CD8-positive, alpha-beta memory T cell (primary cell): ENCODE measurements at places on chromosomes 5 and 9.

- H3K27me3 ChIP-seq, result no peaks in the 10 kb centered on the region
- peaks cover 5% of the 10 kb centered on the region for H3K4me1 ChIP-seq
- H3K36me3 ChIP-seq, result no peaks in the 10 kb centered on the region
- no peak overlapping the region for H3K4me3 ChIP-seq
These were observed 6.5 kb upstream of the TLE4 start for GRCh38 chr9:79565245-79565644.

DNA sequence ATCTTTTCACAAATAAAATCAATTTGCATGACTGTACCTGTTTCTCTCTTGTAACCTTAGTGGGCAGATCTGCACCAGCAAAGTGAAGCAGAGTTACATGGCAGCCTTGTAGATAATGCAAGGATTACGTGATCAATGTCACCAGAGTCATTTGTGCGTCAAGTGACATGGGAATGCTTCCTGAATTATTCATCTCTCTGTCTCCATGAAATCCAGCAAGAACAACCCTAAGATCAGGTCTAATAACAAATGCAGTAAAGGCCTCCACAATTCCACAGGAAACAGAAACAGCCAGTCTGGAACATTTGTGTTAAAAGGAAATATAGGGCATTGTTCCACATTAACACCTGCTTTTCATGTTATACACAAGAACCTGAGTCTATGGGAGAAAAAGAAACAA, 7.8 kb downstream of the GZMA start:
- H3K27me3 ChIP-seq, result no peaks in the 10 kb centered on the region
- peaks cover 23% of the 10 kb centered on the region for H3K36me3 ChIP-seq
- no peak for DNase-seq
- no peak overlapping the region for H3K27ac ChIP-seq
- no peak overlapping the region for H3K4me3 ChIP-seq

DNA sequence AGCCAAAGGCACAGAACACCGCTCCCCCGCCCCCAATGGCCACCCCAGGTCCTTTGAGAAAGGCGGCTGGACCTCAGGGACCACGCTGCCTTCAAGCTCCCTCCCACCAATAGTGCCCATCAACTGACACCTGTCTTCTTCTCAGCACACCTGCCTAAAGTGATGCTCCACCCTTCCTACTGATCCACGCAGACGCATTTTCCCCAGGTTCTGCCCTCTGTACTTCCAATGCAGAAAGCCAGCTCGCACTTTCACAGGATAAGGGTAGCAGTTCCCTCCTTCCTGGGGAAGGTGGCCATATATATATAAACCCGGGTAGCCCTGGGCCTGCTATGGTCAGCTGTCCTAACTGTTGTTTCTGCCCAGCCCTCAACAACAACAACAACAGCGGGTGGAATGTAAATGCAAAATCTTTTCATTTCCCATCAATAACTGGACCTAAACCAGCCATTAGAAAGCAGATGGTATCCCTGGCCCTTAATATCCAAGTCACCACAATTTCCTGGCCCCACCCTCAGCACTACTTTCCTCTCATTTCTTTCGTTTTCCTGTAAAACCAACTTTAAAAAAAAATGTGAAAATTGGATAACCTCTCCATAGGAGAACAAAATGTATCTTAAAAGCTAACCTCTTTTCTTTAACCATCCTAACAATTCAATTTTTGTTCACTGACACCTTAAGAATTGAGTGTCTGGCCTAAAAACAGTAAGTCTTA, 1.7 kb downstream of the GOLM1 start:
- H3K4me1 ChIP-seq, result peaks cover 6% of the 10 kb centered on the region
- DNase-seq, result no peak
- no peak overlapping the region for H3K27ac ChIP-seq
- H3K4me3 ChIP-seq, result no peak overlapping the region
- no peaks in the 10 kb centered on the region for H3K36me3 ChIP-seq
- H3K27me3 ChIP-seq, result peaks cover 13% of the 10 kb centered on the region

DNA sequence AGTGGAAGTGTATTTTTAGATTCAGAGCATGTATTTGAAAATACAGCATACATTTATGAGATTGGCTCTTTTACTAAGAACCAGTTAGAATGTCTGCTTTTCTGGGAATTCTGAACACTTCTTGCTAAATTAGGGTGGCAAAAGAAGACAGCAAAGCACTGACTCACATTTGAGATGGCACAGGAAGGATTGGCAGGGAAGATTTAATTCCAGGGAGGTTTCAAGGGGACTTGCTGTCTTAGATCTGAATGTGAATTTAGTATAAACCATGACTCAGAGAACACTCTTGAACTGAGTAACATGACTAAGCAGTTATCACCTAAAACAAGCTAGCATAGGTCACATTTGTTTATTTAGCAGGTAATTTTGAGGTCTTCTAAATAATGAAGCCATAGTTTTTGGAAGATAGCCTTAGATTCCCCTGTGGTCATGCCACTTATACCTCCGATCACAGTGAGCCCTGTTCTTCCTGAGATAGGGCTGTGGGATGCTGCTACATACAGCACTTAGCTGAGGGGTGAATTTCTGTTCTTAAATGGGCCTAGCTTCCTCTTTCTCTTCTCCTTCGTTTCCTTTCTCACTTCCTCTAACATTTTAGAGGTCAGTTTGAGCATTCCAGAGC, 173.8 kb downstream of the PCSK1 start:
- H3K27me3 ChIP-seq, result no peaks in the 10 kb centered on the region
- no peak overlapping the region for H3K27ac ChIP-seq
- no peaks in the 10 kb centered on the region for H3K36me3 ChIP-seq

- no peak overlapping the region for H3K27ac ChIP-seq
- no peaks in the 10 kb centered on the region for H3K4me1 ChIP-seq
- no peaks in the 10 kb centered on the region for H3K36me3 ChIP-seq
- H3K4me3 ChIP-seq, result no peak overlapping the region
These were observed 317.4 kb downstream of the MCTP1 start for GRCh38 chr5:94967525-94967924.

DNA sequence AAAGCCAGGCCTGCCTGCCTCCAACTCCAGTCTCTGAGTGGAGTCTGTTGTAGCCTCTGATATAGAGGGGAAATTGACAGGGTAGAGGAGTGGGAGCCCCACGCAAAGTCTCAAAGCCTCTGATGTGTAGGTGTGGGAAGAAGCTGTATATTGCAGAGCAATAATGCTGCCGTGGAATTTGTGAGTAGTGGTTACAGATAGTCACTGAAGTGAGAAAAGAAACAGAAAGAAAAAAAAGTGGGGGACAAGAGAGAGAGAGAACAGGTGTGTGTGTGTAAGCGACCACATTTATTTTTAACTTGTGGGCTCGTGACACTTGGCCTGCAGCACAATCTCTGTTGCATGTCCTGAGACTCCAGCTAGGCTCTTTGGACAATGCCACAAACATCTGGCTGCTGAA, 227.8 kb downstream of the NSG2 start:
- DNase-seq, result no peak
- H3K36me3 ChIP-seq, result no peaks in the 10 kb centered on the region
- no peaks in the 10 kb centered on the region for H3K27me3 ChIP-seq

GRCh38 chr9:98806394-98807035, 955 bp upstream of the GALNT12 start:
- H3K27me3 ChIP-seq, result no peaks in the 10 kb centered on the region
- H3K4me3 ChIP-seq, result no peak overlapping the region
- H3K27ac ChIP-seq, result no peak overlapping the region
- DNase-seq, result no peak
- H3K4me1 ChIP-seq, result peaks cover 22% of the 10 kb centered on the region

- no peak for DNase-seq
- H3K27ac ChIP-seq, result no peak overlapping the region
- H3K36me3 ChIP-seq, result no peaks in the 10 kb centered on the region
- no peaks in the 10 kb centered on the region for H3K4me1 ChIP-seq
- no peaks in the 10 kb centered on the region for H3K27me3 ChIP-seq
These were observed 75.6 kb upstream of the ZSWIM6 start for GRCh38 chr5:61256474-61256873.

DNA sequence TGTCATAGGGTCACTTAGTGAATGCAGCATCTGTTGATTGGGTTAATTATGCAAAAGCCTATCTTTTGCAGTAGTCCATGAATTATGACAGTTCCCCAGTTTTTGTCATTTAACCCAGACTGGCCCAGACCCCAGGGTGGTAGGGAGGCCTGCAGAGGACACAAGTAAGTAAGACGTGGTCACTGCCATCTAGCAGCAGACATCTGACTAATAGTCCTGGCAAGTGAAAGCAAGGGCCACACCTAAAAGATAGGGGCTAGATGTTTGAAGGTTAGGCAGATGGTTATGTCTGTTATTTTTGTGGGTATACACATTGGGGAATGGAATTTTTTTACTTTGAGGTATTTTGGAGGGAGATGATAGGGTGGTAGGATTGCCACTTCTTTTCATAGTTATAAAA, 48.0 kb downstream of the RAB14 start:
- no peak overlapping the region for H3K27ac ChIP-seq
- H3K4me1 ChIP-seq, result peaks cover 6% of the 10 kb centered on the region
- no peak overlapping the region for H3K4me3 ChIP-seq
- no peaks in the 10 kb centered on the region for H3K27me3 ChIP-seq

DNA sequence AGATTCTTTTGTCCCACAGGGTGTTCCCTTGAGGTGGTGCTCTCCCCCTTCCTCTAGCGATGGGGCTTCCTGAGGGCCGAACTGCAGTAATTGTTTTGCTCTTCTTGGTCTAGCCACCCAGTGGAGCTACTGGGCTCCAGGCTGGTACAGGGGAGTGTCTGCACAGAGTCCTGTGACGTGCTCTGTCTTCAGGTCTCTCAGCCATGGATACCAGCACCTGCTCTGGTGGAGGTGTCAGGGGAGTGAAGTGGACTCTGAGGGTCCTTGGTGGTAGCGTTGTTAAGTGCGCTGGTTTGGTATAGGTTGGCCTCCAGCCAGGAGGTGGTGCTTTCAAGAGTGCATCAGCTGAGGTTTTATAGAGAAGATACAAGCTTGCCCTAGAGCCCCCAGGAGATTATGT, 20.4 kb upstream of the CEP72 start:
- DNase-seq, result no peak
- H3K36me3 ChIP-seq, result no peaks in the 10 kb centered on the region
- no peak overlapping the region for H3K27ac ChIP-seq
- H3K4me3 ChIP-seq, result no peak overlapping the region
- H3K4me1 ChIP-seq, result no peaks in the 10 kb centered on the region

DNA sequence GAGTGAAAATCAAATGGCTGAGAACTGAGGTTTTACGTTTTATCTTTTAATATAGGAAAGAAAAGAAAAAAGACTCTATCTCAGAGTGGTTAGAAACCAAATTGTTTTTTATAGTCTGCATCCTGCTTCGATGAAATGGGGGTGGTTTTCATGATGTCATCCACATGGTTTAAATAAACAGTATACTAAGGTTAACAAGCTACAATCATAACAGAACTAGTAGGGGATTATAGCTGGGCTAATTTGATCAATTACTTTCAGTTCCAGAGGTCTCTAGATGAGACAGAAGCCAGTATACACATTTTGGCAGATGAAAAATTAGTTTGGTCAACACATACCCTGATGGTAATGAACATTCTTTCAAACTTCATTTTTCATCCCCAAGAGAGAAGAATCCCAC, 106.3 kb upstream of the SNX2 start:
- H3K4me1 ChIP-seq, result no peaks in the 10 kb centered on the region
- no peaks in the 10 kb centered on the region for H3K36me3 ChIP-seq

- no peak overlapping the region for H3K4me3 ChIP-seq
- H3K27ac ChIP-seq, result no peak overlapping the region
- DNase-seq, result peak; percentile 60
These were observed 19.2 kb upstream of the SHB start for GRCh38 chr9:38088006-38088925.

DNA sequence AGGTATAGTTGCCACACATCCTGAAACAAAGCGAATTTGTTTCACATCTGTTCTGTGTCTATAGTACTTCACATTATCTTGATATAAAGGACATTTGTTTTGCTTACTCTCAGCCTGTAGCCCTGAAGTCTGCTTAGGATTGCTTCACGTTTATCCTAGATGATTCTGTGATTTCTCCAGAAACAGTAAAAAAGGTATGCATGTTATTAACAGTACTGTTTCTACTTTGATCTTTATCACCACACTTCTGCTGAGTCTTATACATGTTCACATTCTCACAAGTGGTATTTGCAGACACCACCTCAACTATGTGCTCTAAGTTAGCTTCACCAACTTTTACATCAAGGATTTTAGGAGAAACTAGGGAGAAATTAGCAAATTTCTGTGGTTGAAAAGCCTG, 47.4 kb upstream of the ADAMTS19 start:
- H3K36me3 ChIP-seq, result no peaks in the 10 kb centered on the region
- H3K4me1 ChIP-seq, result no peaks in the 10 kb centered on the region
- H3K4me3 ChIP-seq, result no peak overlapping the region

- no peaks in the 10 kb centered on the region for H3K4me1 ChIP-seq
- H3K27me3 ChIP-seq, result no peaks in the 10 kb centered on the region
- no peak for DNase-seq
- no peak overlapping the region for H3K4me3 ChIP-seq
These were observed 268.8 kb upstream of the NREP start for GRCh38 chr5:112025757-112026156.

GRCh38 chr9:80143899-80144298, 572.1 kb downstream of the TLE4 start:
- no peak overlapping the region for H3K4me3 ChIP-seq
- no peak overlapping the region for H3K27ac ChIP-seq
- DNase-seq, result no peak
- no peaks in the 10 kb centered on the region for H3K27me3 ChIP-seq

DNA sequence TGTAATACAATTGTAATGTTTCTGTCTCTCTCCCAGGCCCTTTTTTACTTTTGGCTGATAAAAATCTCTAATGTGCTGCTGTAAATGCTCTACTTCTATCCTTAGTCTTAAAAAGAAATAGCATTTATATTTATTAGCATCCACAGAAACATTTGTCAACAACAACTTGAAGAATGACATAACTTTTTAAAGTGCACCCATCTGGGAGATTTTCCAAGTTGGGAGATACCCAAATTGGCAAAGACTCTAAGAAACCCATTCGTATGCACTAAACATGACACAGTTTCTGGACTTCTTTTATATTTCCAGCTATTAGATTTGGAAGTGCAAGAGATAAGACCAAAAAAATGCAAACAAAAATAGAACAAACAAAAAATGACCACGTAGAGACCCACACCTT, 2287.4 kb upstream of the WWC1 start:
- no peaks in the 10 kb centered on the region for H3K36me3 ChIP-seq
- DNase-seq, result no peak

DNA sequence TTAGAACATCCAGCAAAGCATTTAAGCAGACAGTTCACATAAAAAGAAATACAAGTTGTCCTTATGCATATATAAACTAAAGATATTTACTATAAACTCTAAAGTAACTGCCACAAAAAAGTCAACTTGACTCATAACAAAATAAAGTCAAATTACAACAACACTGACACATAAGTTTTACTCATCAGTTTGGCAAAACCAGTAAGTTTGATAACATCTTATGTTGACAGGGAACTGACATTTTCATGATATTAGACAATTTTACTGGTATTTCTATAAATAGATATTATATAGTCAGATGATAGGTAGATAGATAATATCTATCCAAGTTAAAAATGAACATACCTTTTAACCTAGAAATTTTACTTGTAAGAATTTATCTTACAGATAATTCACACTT, 9.9 kb upstream of the TSLP start:
- DNase-seq, result no peak
- no peak overlapping the region for H3K4me3 ChIP-seq
- H3K36me3 ChIP-seq, result no peaks in the 10 kb centered on the region
- H3K27ac ChIP-seq, result no peak overlapping the region

GRCh38 chr5:1297243-1297642, 2.4 kb upstream of the TERT start:
- no peaks in the 10 kb centered on the region for H3K36me3 ChIP-seq
- no peaks in the 10 kb centered on the region for H3K27me3 ChIP-seq
- H3K4me1 ChIP-seq, result peaks cover 9% of the 10 kb centered on the region
- H3K4me3 ChIP-seq, result no peak overlapping the region
- H3K27ac ChIP-seq, result no peak overlapping the region
- no peak for DNase-seq
